Activated naive CD4-positive, alpha-beta T cell treated with anti-CD3 and anti-CD28 coated beads, Interleukin-2, amount 50 U/mL, for 16 hours (primary cell): ENCODE measurements at places on chromosomes 11 and 22.

DNA sequence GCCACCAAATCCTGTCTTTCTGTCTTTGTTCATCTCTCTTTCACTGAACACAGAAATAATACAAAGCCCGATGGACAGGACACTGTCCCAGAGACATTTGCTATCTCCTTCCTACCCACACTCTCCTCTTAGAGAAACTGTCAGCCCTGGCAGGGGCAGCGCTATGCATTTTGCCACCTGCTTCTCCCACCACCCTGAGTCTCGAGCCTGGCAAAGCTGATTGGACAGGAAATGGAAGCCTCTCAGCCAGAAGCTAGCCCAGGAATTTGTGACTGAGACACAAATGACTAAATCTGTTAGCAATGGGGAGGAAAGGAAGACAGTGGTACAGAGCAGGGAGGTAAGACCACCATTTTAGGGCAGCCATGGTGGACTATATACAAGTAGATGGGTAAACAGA, 14.9 kb upstream of the GALNT18 start:
- no peak for DNase-seq

DNA sequence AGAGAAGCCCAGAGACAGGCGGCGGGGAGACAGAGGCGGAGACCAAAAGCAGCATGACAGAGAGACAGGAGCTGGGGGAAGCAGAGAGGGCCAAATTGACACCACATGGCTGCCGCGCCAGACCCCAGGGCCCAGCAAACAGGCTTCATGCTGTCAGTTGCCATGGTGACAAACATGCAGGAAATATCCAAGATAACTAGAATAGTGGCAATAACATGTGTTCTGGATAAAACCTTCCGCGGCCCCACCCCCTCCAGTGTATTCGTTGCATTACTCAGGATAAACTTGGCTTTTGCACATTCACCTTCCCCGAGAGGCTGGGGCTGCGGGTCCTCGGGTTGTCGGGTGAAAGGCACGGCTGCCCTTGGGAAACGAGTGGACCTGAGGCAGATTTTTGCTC, 49.9 kb upstream of the CDON start:
- no peak for DNase-seq

DNA sequence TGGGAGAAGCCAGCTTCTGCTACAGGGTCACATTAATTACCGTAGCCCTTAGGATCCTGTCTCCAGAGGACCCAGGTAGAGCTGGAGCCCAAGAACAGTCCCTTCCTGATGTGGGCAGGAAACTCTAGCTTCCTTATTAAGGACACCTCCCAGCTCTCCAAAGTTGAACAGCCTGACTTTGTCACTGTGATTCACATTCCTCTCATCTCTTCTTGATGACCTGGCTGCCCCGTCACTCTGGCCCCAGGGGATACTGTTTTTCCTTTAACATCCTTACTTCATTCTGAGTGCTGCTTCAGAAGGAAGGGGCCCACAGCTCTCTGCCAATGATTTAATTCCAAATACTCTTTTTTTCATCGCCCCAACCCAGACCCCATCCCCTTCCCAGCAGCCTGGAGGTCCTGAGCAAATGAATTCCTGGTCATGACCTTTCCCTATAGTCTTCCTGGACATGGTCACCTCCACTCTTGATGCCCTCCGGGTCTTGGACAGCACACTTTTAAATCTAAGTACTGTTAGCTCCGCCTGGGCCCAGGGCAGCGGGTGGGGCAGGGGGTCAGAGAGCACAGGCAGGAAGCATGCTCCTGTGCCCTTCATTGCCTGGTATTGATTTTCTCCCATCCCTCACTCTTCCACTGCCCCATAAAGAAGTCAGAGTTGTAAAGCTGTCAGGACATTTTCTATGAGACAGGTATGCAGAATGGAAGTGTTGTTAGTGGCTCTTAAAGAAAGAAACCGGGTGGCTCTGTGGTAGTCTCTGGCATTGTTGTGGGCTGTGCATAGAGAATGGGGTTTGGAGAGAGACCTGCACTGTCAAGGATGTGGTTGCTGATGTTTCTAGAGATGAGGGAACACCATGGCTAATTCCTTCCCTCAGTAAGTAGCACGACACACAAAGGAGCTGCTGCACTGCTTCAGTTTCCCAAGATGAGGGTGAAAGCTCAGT, 22.3 kb upstream of the SPON1 start:
- no peak for DNase-seq

DNA sequence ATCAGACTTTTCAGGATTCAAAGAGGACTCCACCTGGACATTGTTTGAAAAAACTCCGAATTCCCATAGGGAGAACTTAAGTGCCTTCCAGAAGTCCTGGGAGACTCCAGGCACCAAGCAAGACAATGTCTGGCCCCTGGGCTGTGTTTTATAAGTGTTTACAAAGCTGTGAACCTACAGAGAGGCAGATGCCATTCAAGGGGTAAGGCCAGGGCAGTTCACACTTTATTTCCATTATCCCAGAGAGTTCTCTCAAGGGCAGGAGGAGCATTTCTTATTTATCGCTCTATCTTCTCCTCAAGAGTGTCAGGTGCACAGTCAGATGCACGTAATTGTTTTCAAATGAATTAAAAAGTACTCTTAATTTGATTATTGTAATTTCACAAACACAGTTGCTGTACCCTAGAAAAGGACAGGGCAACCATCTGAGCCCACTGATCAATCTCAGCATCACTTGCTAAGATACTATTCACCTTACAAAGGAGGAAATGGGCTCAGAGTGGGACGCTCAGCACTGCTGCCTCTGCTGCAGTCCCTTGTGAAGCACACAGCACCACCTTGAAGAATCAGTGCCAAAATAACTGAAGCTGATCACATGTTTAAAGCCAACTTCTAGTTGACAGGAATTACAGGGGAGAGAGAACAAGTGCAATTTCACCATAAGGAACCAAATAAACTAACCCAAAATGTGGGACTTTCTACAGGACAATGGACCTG, 35.0 kb downstream of the RASSF10 start:
- DNase-seq: no peak

DNA sequence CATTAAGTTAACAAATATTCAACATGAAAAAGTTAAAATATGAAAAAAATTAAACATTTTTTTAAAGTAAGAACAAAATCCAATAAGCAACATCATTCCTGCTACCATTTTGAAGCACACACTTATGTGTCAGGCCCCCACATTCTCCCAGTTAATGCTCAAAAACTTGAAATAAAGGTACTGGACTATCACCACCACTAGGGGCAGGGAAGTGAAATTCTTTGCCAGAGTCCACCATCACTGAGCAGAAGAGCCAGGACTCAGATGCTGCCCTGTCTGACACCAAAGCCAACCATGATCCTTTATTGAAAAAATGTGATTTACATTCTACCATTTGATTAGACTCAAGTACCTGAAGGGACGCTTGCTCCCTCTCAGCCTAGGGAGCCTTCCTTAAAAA, 39.1 kb downstream of the PITPNB start:
- DNase-seq: no peak

- DNase-seq: no peak
Observed at GRCh38 chr22:26079009-26079408, 90.3 kb upstream of the SEZ6L start.
